M059J (cell line): ENCODE measurements at places on chromosomes 2 and 18. TPM values are rescaled to one million over a fixed set of nuclear protein-coding genes. Genes with fewer than 3 reads are reported as not detected.

DNA sequence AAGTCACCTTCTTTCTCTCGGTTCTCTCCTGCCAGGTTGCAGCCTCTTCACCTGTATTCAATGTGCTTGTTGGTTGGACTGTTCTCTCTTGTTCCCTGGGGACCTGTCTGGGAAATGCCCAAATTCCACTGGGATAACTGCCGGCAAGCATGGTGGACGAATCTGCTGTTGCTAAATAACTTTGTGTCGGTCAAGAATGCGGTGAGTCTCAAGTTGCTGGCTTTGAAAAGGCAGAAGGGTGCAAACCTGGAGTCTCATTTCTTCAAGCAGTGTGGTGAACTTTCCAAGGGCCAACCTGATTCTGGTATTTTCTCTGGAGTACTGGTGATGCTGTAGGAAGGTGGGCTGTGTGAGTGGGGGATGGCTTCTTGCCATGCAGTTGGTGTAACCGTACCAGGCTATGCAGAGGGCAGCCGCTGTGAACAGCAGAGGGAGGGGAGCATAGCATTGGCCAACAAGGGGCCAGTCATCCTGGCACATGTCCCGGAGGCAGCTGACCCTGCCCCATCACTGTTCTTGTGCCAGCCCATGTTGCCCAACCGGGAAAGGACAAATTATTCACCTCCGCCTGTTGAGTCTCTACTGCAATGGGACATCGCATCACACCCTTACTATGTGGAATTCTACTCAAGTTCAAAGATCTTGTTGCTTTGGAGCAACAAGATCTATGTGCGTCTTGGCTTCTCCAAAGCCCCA, 88.1 kb upstream of the SEC11C start:
- no peak for DNase-seq

DNA sequence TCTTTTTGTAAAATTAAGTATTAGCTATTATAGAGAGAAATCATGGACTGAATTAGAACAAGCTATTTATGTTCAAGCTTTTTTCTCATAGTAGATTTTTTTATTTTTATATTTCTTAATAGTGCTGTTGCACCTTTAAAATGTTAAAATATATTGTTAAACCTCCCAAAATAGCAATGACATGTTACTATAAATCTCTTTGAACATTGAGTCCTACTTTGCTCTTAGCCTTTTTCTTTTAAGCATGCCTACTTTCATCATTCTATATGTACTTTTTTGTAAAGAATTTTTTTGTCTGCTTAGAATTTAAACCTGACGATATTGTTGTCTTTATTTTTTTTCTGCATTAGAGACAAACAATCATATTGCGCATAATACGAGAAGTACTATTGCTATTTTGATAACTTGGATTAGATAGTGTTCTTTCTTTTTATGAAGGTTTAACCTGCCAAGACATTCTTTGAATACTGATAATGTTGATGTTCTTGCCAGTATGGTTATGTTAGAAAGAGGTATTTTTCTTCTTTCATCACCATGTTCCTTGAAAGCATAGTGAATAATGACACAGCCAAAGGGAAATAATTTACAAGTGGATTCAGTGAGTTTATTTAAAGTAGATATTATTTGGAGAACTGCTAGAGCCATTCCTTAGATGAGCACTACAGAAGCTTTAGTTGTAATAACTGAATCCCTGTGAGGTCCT, 40.6 kb downstream of the PMS1 start:
- DNase-seq, result no peak

DNA sequence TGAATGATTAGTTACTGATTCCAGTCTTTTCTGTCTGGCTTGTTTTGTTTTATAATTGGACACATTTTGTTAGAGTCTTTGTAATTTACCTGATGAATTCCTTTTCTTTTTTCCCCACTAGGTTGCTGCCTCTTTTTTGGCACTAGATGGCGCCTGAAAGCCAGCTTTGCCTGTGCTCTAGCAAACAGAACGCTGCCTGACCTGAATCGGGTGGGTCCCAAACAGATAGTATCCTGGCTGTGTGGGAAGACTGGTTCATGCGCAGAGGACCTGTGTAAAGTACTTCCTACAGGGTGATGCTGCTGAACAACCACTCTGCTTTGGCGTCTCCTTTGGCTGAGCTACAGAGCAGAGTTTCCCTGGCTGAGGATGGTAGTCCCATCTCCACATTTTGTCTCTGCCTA, 288.2 kb downstream of the IKZF2 start:
- peak; percentile 31 for DNase-seq

- DNase-seq, result peak; percentile 60
Measured at GRCh38 chr2:218658671-218659257, 659 bp downstream of the ZNF142 start.

DNA sequence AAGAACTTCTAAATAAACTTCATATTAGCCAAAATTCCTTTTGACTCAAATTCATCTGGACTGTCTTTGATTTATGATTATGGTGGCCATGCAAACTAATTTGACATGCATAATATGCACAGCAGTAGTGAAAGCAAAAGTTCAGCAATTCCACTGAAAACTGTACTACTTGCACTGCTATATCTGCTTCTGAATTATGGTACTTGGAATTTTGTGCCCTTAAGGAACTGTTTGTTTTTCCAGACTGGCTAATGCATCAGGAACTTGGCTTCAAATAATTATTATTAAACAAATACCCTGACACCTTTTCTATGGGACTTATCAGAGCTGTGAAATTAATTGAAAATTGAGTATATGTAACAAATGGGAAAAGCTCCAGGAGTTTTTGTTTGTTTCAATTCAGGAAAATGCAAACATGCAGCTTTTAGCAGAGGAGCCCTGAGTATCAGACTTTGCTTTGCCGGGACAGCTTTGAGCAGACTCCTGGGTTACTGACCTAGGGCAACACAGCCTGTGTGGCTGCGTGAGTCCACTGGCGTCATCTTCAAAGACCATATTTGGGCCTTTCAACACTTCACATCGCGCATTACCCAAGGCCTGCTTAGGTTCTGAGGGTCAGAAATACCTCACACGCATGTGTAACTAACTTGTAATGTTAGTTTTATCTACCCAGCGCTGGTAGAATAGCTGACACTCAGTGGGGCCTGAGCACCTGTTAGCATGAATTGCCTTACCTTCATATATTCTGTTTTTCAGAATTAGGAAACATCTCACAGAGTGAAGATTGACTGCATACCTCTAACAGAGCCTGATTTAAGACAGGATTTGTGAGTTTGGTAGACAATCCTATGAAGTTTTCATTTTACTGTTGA, 35.4 kb downstream of the CFAP221 start:
- DNase-seq, result no peak

GRCh38 chr2:99139003-99139402, 2.5 kb upstream of the C2orf15 start:
- DNase-seq, result no peak

GRCh38 chr2:113791697-113792590, 35.5 kb upstream of the SLC35F5 start:
- peak; percentile 90 for DNase-seq

PCBP1 gene
- total RNA-seq, result 24.5 and 37.7 TPM in 2 replicates

PROM2 gene
- total RNA-seq, result 2.9 and 3.6 TPM in 2 replicates

CXCR1 gene
- total RNA-seq, result not detected in 2 replicates

FER1L5 gene
- 0.39 TPM in 1 of 2 replicates, not detected in the other for total RNA-seq

UGT1A3 gene
- total RNA-seq, result not detected in 2 replicates

DLX1 gene
- 5.6 and 6.8 TPM in 2 replicates for total RNA-seq

MROH2A gene
- total RNA-seq, result not detected in 2 replicates

ALPP gene
- 0.59 and 1.5 TPM in 2 replicates for total RNA-seq
